Type B pancreatic cell (in vitro differentiated cells): ENCODE measurements at places on chromosomes 13 and 19.

DNA sequence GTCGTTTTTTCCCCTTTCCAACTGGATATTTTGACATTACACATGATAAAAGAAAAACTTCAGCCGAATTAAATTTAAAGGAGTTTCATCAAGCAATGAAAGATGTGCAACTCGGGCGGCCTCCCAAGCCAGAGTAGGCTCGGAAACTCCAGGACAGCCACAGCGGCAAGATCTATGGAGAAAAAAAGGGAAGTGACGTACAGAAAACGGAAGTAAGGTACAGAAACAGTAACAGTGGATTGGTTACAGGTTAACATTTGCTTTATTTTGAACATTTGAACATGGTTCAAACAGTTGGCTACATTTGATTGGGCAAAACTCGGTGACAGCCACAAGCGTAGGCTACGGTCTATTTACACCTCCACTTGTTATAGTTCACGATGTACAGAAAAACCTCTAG is 30.5 kb upstream of the FAM124A start:
- no peak for DNase-seq

DNA sequence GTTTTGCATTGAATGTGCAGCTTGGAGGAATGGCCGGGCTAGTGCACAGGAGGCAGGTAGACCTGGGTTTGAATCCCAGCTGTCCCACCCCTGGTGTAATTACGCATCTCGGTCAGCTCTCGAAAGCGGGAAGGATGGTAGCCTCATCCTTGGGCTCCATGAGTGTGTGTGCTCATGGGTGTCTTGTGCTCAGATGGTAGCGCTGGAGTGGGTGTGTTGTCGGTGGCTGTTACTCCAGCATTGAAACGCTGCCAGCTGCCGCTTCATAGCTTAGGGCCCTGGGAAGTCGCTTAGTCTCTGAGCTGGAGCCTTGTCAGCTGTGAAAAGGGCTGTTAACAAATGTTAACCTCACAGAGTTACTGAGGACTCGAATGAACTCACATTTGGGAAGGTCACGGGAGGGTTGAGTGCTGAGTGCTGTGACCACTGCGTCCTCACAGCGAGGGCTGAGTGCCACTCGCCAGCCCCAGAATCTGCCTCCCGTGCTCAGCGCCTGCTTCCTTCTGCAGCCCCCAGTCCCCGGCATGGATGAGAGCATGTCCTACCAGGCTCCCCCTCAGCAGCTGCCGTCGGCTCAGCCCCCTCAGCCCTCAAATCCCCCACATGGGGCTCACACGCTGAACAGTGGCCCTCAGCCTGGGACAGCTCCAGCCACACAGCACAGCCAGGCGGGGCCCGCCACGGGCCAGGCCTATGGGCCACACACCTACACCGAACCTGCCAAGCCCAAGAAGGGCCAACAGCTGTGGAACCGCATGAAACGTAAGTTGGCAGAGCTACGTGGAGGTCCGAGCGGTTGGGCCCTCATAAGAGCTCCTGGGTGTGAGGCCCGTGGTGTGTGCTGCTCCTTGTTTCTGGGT is 5.2 kb downstream of the LENG8 start:
- no peak for DNase-seq

DNA sequence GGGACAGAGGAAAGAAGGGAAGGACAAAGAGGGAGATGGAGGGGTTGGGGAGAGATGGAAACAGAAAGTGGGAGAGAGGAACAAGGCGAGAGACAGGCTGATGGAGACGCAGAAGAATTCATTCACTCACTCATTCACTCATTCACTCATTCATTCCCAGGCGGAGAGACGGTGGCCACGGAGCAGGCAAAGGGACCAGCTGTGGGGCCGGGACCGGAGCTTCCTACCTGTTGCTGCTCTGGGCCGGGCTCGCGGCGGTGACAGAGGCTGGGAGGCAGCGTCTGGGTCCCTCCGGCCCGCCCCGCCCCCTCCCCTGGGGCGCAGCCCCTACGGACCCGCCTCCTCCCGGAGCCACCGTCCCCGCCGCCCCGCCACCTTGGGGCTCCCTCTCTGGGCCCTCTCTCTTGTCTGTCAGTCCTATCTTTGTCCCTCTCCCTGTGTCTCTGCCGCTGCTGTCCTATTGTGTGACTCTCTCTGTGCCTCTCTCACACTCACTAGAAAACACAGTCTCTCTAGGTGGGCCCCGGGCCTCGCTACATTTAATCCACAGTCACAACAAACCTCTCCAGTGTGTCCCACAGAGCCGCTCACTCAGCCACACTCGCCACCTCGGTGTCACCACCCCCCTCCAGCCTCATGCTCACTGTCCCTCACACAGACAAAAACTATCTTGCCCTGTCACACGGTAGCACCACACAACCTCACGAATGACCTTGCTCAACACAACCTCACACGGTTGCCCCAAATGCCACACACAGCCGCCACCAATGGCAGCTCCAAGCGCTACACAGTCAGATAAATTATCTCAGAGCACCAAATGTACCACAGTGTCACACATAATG is at the start of gene GNG8:
Gene GNG8 (minus strand): TSS at position 283 of the 842 bp plus-strand sequence. CDS start 1,520 bp downstream, outside the sequence.
- no peak for DNase-seq

GRCh38 chr13:100333141-100333540 is 244.2 kb downstream of the PCCA start:
- no peak for DNase-seq

- DNase-seq: no peak
These were observed 21.9 kb downstream of the IPO5 start for GRCh38 chr13:97975280-97975847.

- no peak for DNase-seq
These were observed 8.0 kb downstream of the ABHD13 start for GRCh38 chr13:108226184-108226583.

DNA sequence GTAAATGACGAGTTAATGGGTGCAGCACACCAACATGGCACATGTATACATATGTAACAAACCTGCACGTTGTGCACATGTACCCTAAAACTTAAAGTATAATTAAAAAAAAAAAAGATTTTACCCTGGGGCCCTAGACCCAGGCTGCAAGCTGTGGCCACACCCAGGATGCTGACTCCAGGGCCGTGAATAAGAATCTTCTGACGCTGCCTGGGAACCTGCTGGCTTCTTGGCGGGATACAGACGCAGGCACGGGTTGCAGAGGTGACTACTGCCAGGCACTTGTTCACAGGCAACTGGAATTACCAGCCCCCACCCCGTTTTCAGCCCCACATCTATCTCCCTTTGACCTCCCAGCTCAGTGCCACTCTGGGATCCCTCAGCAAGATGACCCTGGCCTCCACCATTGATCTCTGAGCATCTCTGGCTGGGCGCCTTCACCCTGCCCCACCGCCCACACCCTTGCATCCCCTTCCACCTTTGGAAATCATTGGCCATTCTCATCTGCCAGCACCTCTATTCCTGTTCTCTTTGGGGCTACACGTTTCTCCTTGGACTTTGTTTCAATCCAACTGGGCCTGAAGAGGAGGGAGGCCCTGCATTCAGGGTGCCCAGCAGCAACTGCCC is 21.1 kb upstream of the CFAP97D2 start:
- no peak for DNase-seq

DNA sequence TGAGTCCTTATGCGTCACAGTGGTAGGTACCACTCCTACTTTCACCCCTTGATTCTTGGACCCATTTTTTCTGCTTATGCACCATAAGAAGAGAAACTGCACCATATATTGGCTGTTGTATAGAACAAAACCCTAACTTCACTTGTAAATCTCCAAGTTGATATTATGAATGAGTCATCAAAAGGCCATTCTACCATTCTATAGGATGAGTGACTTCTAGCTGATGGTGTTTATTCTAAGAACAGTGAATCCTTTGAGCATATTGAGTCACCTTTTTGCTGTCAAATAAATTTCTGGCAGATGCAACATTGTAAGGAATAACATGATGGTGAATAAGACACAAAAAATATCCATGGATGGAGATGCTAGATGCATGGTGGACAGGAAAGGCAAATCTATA is 57.7 kb downstream of the POLR1D start:
- no peak for DNase-seq

GRCh38 chr19:32178956-32179355 is 166.5 kb upstream of the ZNF507 start:
- DNase-seq: no peak

- DNase-seq: no peak
These were observed 349.3 kb downstream of the RBM26 start for GRCh38 chr13:79056706-79057105.

GRCh38 chr19:19544257-19544953 is 6.3 kb downstream of the CILP2 start:
- no peak for DNase-seq

- no peak for DNase-seq
These were observed 1074.3 kb upstream of the PCDH9 start for GRCh38 chr13:68304286-68304893.

GRCh38 chr19:1360818-1361461 is 22.8 kb upstream of the NDUFS7 start:
- no peak for DNase-seq

- DNase-seq: no peak
These were observed 4.8 kb downstream of the MEGF8 start for GRCh38 chr19:42330241-42330711.

- DNase-seq: no peak
These were observed 5.8 kb upstream of the DMKN start for GRCh38 chr19:35519291-35519690.

DNA sequence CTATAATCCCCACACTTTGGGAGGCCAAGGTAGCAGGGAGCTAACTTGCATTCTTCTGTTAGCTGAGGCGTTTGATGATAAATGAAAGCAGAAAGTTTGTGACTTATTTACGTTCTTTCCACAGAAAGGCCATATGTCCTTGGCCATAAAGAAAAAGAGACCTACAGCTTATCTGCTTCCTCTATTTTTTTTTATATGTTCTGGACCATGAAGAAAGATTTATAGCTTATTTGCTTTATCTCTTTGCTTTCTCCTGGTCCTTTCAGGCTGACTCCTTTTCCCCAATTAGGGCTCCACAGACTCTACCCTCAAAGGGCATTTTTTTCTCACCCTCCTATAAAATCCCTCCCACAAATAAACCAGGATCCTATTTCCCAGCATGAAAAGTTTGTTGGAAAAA is 1.5 kb upstream of the ZNF616 start:
- no peak for DNase-seq

- DNase-seq: no peak
These were observed 20.4 kb downstream of the MLLT1 start for GRCh38 chr19:6259312-6259861.

DNA sequence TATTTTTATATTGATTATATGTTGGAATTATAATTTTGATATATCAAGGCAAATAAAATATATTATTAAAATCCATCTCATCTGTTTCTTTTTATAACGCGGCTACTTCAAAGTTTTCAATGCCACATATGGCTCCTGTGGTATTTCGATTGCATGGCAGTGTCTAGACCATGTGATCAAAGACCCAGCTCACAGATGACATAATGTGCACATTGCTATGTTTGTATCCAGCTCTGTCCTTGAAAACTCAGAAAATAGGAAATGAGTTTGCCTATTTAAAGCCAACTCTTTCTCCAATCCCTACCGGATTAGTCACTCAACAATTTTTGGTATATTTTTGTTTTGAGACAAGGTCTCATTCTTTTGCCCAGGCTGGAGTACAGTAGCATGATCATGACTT is 26.2 kb downstream of the TMTC4 start:
- no peak for DNase-seq

DNA sequence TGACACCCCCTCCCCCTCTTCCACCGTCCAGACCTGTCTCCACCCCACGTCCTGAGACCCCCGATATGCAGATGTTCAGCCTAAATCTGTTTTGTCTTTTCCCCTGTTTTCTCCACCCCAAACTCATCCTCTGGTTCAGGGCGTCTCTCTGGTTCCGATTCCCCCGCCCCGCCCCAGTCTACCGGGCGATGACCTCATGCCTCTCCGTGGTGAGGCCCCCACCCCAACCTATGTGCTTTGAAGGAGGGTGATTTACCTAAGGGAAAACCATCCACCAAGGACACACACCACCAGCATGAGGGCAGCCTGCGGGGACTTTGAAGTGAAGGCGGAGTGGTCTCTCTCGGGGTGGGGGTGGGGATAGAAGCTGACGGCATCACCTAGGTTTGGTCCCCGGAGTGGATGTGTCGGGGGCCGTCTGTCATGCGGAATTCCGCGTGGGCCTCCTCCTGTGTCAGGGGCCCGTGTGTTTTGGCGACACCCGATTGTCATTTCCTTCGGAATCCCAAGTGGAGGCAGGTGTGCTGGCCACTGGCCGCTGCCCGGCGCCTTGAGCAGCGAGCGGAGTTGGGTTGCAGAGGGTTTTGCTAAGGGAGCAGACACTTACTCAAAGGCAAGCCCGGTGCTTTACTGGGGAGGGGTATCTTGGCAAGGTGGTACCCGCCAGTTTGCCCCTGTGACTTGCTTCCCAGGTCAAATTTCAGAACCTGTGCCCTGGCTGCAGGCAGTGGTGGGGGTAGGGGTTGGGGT is 1.4 kb downstream of the FZR1 start:
- DNase-seq: no peak

- DNase-seq: no peak
These were observed 8.3 kb downstream of the UBAC2 start for GRCh38 chr13:99208845-99209527.

DNA sequence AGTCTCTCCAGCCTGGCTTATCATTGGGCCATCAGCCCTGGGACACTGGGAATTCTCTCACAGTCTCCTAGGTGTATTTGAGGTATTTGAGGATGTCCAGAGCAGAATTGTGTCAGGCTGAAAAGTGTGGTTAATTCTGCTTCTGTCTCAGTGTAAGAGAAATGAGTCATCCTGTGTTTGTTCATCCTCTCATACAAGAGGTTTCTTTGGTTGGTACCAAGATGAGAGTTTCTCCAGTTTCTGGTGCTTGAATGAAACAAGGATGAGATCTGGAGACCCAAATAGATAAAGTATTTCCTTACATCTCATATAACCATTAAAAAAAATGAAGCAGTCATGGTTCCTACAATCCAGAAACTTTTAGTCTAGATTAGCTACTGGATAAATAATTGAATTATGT is 7.7 kb downstream of the ZNF253 start:
- DNase-seq: no peak

GRCh38 chr19:54644056-54644455 is 13.8 kb downstream of the LILRB1 start:
- no peak for DNase-seq

DNA sequence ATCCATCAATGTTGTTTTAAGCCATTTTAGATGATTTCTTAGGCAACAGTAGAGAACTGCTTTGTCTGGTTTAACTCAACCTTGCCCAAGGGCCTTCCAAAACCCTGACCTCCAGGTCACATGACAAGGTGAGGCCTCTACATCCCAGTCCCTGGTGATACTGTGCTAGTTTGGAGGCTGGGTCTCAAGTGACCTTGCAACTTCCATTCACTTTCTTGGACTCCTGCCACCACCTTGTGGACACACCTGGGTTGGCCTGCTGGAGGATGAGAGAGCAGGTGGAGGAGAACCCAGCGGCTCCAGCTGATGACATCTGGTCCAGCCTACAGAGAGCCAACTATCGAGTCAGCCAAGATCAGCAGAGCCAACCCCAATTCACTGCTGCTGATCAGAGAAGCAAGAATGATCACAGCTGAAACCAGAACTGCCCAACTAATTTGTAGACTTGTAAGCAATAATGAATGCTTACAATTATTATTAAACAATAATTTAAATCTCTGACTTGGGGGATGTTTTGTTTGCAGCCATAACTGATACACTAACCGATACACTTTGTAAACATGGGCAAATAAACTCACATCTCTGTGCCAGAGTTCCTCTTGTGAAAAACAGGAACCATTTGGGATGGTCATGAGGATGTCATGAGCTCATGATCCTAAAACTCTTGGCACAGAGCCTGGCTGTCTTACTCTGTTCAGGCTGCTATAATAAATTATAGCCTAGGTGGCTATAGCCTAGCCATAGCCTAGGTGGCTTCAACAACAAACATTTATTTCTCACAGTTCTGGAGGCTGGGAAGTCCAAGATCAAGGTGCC is 11.5 kb downstream of the FAM187B start:
- DNase-seq: no peak

- no peak for DNase-seq
These were observed 264.0 kb downstream of the TBC1D4 start for GRCh38 chr13:75217949-75218348.
